ENCODE measurements at places on chromosomes 6 and 20. TPM values are rescaled to one million over a fixed set of nuclear protein-coding genes. Genes with fewer than 3 reads are reported as not detected.

- DNase-seq, result no peak
Measured at GRCh38 chr20:60395991-60396390, 437.8 kb downstream of the CDH26 start.

DNA sequence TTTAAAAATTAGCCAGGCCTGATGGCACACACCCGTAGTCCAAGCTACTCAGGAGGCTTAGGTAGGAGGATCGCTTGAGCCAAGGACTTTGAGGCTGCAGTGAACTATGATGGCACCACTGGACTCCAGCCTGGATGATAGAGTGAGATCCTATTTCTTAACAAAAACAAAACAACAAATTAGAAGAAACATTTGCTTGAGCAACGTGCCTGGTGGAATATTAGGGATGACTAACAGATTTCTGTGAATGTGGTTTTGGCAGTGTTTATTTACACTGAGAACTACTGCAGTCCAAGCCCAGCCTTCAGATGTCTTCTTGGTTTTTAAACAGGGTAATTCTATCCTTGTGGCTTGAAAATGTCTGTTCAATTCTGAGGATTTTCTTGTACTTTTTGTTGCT lies 9.2 kb downstream of the PPP1R3G start:
- no peak for DNase-seq

DNA sequence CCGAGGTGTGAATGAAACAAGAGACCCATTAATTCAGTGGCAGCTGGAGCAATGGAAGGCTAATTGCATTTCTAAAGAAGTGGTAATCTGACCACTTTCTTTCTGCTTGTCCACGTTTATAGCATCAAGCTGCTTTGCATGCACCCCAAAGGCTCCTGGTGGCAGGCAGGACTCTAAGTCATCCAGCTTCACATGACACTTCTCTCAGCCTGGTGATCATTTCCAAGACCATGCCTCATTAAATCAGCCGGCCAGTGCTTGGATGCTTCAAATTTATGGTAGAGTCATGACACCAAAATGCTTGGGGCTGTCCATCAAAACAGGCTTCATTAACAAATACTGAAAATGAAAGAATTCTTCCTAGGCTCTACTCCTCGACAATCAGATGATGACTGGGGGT lies 614.9 kb downstream of the DOK5 start:
- no peak for DNase-seq

The LAMA2 gene
- total RNA-seq, result 82.9 TPM

DNA sequence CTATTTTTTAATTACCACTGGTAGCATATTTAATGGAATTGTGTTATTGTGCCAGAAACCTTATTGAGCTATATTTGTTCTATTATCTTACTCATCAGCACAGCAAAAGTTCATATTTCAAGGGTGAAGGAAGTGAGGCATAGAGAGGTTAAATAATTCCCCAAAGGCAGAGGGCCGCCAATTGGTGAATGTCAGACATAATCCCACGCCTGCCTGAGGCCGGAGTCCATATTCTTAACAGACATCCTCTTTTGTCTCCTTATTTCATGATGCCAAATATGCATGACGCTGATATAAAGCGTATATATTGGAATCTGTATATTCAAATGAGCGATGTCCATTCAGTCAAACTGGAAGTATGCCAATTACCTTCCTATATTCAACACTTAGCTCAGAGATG lies 505.0 kb upstream of the SLC35B3 start:
- DNase-seq, result no peak

The GLP1R gene
- not detected for total RNA-seq

The SCRT2 gene
- not detected for total RNA-seq

The RALGAPB gene
- total RNA-seq, result 29.7 TPM

GRCh38 chr20:15643713-15644112 lies 929.5 kb downstream of the KIF16B start:
- DNase-seq, result no peak

GRCh38 chr20:38818113-38819065 lies 12.9 kb downstream of the PPP1R16B start:
- no peak for DNase-seq

DNA sequence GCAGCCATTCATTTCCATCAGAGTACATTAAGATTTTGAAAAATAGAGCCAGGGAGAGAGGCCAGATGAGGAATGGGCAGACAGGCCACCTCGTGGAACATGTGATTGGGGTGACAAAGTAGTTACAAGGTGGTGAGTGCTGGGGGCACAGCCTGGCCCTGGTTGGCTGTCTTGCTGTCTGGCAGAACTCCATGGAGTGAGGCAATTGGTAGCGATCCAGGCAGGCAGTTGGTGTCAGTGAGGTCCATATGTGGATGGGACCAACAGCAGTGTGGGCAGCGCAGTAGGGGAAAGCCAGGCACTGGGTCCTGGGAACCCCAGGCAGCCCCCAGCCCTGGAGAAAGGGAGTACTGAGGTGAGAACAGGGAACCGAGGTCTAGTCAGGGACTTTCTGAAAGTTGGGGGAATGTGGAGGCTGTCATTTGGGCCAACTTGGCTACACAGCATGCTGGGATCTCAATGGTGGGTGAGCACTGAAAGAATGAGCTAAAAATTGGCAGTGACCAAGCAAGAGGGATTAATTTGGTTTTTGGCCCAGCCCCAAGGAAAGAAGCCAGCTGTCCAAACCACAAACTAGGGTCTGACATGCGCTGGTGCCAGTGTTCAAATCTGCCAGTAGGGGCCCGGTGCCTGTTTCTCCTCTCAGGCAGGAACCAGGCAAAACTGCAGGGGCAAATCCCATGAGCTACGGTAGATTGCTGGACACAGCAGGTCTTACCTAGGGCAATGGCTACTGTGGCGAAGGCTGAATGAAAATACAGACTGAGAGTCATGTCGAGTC lies 61.4 kb upstream of the E2F3 start:
- DNase-seq, result no peak

- no peak for DNase-seq
Measured at GRCh38 chr6:32140420-32141046, 10.4 kb upstream of the FKBPL start.

The BMP7 gene
- total RNA-seq, result 0.16 TPM

DNA sequence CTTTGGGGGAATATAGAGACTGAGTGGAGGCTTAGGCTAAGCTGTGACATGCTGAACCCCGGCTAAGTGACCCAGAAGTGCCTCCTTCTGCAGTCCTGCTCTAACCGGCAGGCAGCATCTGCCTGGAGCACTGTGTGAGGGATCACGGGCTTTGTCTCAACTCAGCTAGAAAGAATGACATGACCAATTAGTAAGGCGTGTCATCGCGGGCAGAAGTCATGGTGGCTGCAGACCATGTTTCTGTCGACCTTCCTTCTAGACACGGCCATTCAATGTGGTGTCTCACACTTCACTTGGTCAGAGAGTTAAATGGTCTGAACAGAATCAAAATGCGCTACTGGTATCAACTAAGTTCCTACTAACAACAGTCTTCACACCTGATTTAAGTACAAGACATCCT lies 35.0 kb downstream of the HUS1B start:
- no peak for DNase-seq

The AFDN gene
- 82.3 TPM for total RNA-seq

GRCh38 chr6:125906158-125906998 lies 50.2 kb upstream of the HINT3 start:
- DNase-seq, result no peak

- DNase-seq, result no peak
Measured at GRCh38 chr6:100613656-100614055, 148.9 kb upstream of the SIM1 start.

The CST7 gene
- 11.5 TPM for total RNA-seq

All from mesenteric fat pad (tissue), 1 donor.